Germinal center (tissue), 1 donor: ENCODE measurements at places on chromosomes 2 and 18.

DNA sequence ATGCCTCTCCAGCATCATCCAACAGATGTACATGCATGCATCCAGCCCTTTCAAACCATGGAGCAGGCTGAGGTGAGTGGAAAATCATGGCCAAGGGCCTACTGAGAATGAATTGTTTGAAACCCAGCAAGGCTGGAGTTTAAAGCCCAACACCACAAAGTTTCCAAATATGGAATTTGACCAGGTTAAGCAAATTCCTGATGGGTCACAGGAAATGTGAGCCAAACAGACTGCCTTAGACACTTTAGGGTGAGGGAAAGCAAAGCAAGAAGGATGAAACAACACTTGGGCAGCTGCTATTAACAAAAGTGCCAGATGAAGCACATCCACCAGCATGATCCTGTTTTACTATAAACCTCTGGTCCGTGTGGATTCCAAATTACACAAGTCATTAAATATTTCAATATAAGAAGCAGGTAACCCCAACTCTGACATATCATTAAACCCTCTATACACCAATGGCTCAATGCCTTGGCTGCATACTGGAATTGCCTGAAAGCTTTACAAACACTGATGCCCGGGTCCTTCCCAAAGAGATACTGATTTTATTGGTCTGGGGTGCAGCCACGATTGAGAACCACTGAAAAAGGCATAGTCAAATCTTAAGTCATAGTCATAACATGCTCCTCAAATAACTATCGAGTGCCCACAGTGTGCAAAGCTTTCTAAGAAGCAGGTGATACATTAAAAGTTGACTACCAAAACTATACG, 9.1 kb downstream of the KLF7 start:
- DNase-seq = no peak

DNA sequence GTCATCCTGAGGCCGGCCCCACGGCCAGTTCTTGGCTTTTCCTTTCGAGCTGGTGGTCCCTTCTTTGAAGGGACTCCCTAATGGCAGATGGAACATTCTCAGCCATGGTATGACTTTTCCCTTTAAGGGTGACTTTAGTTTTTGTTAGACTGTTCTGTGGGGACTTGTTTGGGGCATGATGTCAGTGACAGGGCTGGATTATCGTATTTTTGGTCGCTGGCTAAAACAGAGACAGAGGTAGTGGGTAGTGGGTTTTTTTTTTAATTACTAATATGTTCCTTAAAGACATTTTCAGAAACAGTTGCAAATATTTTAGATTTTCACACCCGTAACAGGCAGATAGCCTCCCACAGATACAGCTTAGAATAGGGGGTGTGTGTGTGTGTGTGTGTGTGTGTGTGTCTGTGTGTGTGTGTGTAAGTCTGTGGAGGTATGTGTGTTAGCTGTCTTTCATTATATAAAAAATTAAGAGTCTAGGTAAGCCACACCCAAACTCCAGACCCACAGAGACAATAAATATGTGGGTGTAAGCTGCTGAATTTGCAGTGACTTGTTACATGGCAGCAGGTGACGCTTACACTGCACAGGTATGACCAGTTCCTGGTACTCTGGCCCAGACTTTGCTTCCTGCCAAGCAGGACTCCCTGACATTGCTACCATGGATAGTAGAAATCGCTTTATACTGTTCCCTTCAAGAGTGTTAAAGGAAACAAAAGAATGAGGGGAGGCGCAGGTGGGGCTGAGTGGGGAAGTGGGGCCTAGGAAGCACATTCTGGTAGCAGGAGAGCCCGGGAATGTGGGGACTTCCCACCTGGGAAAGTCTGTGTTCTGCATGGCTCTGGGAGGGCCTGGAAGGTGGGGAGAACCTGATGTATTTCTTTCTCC, 20.9 kb downstream of the NCK2 start:
- no peak for DNase-seq

- peak; percentile 47 for DNase-seq
Observed at GRCh38 chr2:68185541-68186164, 28.0 kb downstream of the PNO1 start.

DNA sequence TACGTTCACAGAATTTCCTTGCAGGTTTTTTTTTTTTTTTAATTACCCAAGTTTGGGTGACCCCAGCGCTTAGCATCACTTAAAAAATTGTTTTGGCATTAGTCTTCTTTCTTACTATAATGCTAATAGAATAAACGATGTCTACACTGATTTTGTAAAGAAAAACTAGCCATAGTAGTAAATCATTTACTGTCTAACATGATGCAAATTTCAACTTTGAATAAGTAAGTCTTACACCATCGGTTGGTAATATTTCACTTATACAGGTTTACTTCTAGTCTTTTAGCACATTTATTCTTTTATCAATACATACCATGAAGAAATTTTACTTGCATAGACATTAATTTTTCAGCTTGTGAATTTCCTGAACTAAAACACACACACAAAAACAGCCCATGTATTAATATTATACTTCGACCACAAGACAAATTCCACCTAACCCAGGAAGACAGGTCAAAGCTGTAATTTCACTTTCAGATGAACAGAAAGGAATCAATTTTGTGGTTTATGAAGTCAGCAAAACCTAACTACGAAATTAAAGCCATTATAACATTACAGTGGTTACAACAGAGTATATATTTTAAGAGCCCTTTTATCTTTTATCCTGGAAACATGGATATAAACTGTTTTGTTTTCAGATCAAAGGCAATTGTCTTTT, 1.9 kb downstream of the YES1 start:
- no peak for DNase-seq

GRCh38 chr18:42052122-42052708, 97.2 kb downstream of the PIK3C3 start:
- DNase-seq = no peak

DNA sequence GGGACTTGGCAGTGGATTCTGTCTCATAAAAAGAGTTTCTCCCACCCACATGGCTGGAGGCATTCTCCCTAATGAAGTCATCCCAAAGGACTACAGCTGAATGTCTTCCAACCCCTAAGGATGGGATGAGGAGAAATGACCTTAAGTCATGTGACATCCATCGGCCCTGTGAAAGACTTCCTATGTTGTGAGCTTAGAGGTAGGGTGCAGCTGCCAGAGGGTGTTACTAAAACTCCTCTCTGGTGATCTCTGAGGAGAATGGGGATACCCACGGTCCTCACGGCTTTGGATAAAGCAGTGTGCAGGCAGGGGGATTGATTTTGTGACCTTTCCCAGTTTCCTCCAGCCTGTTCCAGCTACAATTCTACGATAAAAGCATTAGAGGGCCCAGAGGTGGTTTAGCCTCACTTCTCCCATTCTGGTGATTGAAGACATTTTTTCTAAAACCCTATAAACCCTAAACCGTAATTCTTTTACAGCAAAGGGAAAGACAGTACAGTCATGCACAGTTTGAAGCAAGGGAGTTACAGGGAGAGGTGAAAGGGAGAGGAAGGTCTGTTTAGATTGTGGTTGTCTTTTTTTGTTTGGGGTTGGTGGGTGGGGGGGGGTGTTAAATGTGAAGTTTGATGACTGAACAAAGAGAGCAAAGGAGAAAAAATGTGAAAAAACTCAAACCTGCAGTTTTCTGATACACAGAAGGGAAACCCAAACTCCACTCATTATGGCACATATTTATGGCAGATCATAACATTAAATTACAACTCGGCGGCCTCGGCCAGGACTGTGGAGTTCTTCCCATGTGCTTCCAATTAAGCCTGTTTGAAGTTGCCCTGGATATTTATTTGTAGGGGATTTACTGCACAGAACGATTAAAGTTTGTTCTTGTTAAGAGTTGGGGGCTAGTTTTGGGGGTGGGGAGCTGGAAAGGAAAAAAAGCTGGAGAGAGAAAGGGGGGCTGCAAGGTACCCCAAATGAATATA, 26.6 kb upstream of the SLC14A2 start:
- no peak for DNase-seq

GRCh38 chr2:25817630-25818029, 60.7 kb downstream of the ASXL2 start:
- DNase-seq = no peak

DNA sequence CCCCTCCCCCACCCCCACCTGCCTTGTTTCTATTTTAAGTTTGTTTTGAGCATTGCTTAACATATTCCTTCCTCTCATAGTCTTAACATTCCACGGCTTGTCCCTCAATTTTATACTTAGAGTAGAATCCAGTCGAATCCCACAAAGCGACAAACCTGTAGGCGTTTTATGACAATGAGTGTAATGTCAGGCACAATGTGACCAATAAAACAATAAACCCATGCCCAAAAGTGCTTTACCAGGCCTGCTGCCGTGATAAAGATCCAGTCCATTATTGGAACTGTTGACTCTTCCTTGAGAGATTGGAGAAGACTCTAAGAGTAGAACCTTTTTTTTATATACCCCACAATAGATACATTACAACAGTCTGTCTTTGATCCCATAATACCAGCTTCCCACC, 6.2 kb upstream of the MRO start:
- no peak for DNase-seq

GRCh38 chr2:200476836-200477235, 33.0 kb downstream of the KCTD18 start:
- no peak for DNase-seq

GRCh38 chr2:65299246-65299645, 71.6 kb downstream of the ACTR2 start:
- DNase-seq = no peak

GRCh38 chr2:82124629-82125028, 1820.1 kb upstream of the LRRTM1 start:
- no peak for DNase-seq

- no peak for DNase-seq
Observed at GRCh38 chr2:240595381-240596079, 9.0 kb downstream of the CAPN10 start.
